LHCN-M2 (cell line): ENCODE measurements at places on chromosomes 2 and 18.

DNA sequence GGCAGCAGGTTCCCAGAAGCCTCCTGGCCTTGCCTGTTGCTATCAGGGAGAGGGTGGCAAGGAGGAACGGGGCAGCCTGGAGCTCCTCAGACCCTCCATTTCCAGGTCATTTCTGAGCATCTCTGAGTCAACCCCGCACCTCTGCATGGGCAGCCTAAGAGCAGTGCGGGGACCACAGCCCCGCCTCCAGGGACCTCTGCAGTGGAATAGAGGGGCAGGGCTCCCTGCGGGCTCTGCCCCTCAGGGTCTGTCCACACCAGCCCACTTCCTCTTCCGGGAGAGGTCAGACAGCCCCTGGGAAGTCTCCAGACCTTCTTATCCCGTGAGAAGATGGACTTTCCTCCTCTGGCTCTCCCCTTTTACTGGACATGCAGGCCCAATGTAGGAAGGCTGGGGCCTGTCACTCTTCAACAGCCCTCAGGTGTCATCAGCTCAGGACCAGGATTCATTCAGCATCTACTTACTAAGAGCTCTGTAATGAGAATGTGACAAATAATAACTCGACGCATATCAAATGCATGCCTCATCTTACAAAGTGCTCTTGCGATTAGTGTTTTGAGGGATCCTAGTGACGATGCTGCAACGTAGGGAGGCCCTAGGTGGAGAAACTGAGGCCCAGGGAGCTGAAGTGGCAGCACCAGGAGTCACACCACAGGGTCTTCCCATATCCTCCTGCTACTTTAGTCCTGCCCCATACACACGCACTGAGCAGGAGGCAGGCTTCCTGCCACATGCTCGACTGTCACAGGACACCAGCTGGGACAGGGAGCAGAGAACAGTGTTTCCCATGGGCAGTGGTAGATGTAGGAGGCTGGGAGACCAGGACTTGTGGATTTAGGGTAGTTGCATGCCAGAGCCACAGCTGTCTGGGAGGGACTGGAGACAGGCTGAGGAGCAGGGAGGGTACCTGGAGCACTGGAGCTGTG lies 28.0 kb downstream of the SH2D6 start:
- no peak for DNase-seq

DNA sequence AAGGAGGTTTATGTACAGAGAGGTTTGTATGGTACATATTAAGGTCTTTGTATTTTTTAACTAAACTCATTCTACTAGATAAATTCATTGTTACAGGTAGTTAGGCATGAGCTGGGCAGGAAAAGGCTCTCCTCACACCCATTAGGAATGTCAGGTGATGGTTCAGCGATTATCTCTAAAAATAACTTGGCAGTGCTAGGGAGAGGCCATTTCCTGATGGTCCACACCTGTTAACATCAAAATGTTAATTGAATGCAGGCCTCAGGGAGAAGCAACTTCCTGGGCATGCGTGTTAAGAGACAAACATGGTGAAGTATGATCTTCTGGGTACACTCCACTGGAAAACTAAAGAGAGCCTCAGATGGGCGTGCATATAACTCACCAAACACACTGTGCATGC lies 73.6 kb downstream of the ARL6IP6 start:
- no peak for DNase-seq

DNA sequence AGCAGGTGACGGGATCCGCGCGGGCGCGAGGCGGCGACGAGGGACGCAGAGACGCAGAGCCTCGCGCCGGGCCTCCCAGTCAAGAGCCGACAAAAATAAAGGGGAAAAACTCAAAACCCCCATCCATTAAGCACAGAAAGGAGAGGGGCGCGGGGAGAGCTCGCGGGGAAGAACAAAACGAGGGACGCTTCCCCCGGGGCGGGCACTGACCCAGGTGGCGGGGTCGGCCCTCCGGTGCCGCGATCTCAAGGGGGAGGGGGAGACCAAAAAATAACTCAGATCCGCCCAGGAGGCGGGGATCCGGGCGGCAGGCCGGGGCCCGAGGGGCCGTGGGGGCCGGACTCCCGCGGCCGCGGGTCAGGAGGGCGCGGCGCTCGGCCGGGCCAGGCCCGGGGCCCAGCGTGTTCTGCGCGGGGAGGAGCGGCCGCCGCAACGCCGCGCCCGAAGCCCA lies 597 bp downstream of the RNF103 start:
- DNase-seq: no peak

- no peak for DNase-seq
Measured at GRCh38 chr2:128475427-128476211, 157.0 kb upstream of the HS6ST1 start.

DNA sequence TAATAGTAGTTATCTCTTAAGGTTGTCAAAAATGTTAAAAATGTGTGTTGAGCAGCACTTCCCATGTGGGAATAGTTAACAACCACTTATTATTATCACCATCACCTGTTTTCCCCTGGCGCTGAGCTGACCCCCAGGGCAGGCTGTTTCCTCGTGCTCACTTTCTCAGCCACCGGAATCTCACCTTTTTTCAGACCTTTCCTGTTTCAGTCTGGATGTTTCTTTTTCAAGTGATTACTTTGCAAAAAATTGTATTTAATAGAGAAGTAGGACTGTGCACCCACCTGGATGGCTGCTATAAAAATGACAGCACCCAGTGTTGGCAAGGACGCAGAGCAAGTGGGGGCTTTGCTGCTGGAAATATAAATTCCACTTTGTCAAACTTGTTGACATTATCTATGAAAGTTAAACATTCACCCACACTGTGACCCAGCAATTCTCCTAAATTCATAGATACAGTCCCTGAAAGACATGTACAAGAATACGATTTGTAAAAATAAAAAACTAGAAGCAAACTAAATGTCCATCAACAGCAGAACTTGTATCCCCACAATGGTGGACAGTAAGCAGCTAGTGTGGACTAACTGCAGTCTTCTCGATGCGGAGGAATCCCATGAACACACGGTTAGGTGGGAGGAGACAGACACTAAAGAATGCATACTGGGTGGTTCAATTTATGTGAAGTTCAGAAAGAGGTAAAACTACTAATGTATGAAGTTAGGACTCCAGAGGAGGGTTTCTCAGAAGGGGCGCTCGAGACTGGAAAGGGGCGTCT lies 66.5 kb downstream of the SOWAHC start:
- no peak for DNase-seq

DNA sequence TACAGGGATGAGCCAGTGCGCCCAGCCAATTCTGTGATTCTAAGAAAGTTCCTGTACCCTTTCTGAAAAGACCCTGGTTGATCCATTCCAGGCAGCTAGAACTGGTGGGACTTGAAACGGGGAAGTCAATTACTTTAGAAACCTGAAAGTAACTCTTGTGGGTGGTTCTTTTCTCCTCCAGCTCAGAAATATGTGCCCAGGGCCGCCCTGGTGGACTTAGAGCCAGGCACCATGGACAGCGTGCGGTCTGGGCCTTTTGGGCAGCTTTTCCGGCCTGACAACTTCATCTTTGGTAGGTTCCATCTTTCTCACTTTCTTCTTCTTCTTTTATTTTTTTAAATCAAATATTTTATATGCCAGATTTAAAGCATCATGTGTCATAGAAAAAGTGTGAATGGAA lies 2.7 kb downstream of the TUBB6 start:
- DNase-seq: no peak
